Activated T-helper 2 cell treated with anti-CD3 and anti-CD28 coated beads, Interferon-gamma antibody, Interleukin-2, Interleukin-4, amounts not matched to agents 10 μg/mL and 5 μg/mL and 100 μg/mL, durations not matched to agents 14 hours and 24 hours and 36 hours (primary cell): ENCODE measurements at places on chromosomes 12 and 14. TPM values are rescaled to one million over a fixed set of nuclear protein-coding genes. Genes with fewer than 3 reads are reported as not detected.

The GLT1D1 gene
- total RNA-seq = 3.2 and 3.8 TPM in 2 replicates

The PIK3C2G gene
- not detected in 2 replicates for total RNA-seq

The JPH4 gene
- 0.09 TPM in 2 replicates for total RNA-seq

The OR4E2 gene
- total RNA-seq = not detected in 2 replicates

The SSTR1 gene
- total RNA-seq = not detected in 2 replicates

The GON7 gene
- 13.4 and 15.2 TPM in 2 replicates for total RNA-seq

The TRIM9 gene
- total RNA-seq = 0.46 TPM in 2 replicates

The LBHD2 gene
- total RNA-seq = not detected in 2 replicates

The GLT8D2 gene
- 0.11 TPM in 1 of 2 replicates, not detected in the other for total RNA-seq

The SLC8A3 gene
- total RNA-seq = 0.32 and 0.37 TPM in 2 replicates

The MUCL1 gene
- 0.51 TPM in 1 of 2 replicates, not detected in the other for total RNA-seq

The JDP2 gene
- total RNA-seq = 1.1 and 1.4 TPM in 2 replicates

The IQSEC3 gene
- 0.25 and 0.44 TPM in 2 replicates for total RNA-seq

The PARPBP gene
- 27.0 and 27.4 TPM in 2 replicates for total RNA-seq
